ENCODE measurements at places on chromosomes 1 and 21. TPM values are rescaled to one million over a fixed set of nuclear protein-coding genes. Genes with fewer than 3 reads are reported as not detected.

The SNX7 gene
- total RNA-seq = 16.7 TPM

The ORC1 gene
- total RNA-seq = 2.3 TPM

The MCOLN3 gene
- 0.68 TPM for total RNA-seq

The SASS6 gene
- total RNA-seq = 1.9 TPM

The RPS6KA1 gene
- total RNA-seq = 100 TPM

The CCDC17 gene
- 24.0 TPM for total RNA-seq

GRCh38 chr1:225485991-225486530 is 58.2 kb upstream of the LBR start:
- DNase-seq = no peak

DNA sequence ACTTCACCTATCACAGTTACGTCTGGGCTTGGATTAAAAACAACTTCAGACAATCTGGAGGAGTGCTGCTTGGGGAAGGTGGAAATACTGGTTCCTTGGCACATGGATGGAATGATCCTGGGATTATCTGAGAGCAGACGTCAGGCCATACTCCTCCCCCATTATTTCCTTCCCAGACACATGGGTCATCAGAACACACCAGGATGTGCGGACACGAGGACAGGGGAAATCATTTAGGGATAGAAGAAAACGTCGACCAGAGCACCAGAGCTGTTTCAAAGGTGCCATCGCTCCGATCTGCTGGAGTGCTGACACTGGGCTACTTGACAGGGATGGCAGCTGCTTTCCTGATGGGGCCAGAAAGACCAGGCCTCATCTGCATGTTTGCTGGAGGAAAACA is 31.8 kb upstream of the ANGPTL7 start:
- DNase-seq = no peak

- DNase-seq = no peak
These were observed 590.6 kb downstream of the MATN1 start for GRCh38 chr1:30132602-30133286.

DNA sequence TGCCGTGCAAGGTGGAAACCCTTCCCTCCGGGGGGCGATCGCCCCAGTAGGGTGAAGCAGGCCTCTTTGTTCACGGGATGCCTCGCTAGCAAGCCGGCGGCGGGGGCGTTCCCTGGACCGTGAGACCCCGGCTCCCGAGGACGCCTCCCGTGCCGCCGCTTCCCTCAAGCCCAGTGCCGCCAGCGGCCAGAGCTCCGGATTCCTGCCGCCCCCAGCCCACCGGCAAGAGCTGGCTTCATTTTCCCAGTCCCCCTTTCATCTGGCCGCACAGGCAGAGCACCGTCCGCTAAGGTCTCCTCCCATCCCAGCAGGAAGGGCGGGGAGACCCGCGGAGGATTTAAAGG is 16.3 kb downstream of the IER5 start:
- peak; percentile 59 for DNase-seq

DNA sequence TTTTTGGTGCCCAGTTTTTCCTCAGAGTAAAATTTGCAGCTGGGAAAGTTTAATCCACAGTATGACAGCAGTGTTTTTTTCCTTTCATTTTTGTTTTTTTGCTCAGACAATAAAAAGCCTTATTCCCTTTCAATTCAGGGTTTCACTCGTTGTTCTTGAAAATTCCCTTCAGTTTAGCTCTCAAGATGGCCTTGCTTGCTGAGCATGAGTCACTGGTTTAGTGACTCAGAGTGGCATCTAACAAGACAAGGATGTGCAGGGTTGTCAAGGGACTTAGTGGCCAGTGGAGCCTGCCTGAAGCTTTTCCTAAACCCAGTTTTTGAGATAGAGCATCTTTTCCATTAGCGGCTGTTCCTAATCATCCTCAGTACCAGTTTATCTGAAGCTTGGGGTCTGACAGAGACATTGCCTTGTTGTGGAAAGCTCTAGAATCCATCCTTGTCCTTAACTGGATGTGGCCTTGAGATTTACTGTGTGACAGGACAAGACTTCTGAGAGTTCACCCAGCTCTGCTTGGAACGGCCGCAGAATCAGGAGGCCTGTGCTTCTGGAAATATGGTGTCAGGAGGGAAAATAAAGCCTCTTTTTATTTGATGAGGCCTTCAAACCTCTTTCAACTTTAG is 48.4 kb upstream of the DNAJC6 start:
- no peak for DNase-seq

DNA sequence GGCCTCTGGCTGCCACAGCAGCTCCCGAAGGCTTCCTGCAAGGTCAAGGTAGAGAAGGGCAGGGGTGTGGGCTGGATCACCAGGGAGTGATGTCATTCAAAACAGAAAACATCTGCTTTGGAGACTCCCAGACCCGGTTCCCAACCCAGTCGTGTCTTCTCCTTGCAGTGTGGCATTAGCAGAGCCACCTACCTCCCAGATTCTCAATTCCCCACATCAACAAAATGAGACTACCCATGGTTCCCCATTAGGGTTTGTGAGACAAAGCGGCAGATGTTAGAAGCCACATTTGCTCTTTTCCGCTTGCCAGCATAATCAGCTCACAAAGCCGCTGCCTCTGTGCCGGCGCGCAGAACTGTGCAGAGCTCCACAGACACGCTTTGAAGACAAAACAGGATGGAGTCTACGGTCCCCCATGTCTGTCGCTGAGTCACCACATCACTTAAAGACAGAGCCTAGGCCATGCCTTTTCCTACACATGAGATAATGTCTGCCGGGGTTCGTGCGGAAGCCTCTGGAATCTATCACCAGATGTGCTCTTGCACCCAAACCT is 12.5 kb downstream of the KIF17 start:
- no peak for DNase-seq

- no peak for DNase-seq
These were observed 11.5 kb upstream of the THRAP3 start for GRCh38 chr1:36212782-36213181.

- DNase-seq = no peak
These were observed 127.7 kb upstream of the CAMK1G start for GRCh38 chr1:209455661-209456358.

GRCh38 chr1:72969461-72969860 is 687.1 kb upstream of the NEGR1 start:
- no peak for DNase-seq

- DNase-seq = no peak
These were observed 240.2 kb upstream of the CSF3R start for GRCh38 chr1:36722871-36723270.

- peak; percentile 93 for DNase-seq
These were observed 91.6 kb downstream of the GLUL start for GRCh38 chr1:182299728-182300616.

DNA sequence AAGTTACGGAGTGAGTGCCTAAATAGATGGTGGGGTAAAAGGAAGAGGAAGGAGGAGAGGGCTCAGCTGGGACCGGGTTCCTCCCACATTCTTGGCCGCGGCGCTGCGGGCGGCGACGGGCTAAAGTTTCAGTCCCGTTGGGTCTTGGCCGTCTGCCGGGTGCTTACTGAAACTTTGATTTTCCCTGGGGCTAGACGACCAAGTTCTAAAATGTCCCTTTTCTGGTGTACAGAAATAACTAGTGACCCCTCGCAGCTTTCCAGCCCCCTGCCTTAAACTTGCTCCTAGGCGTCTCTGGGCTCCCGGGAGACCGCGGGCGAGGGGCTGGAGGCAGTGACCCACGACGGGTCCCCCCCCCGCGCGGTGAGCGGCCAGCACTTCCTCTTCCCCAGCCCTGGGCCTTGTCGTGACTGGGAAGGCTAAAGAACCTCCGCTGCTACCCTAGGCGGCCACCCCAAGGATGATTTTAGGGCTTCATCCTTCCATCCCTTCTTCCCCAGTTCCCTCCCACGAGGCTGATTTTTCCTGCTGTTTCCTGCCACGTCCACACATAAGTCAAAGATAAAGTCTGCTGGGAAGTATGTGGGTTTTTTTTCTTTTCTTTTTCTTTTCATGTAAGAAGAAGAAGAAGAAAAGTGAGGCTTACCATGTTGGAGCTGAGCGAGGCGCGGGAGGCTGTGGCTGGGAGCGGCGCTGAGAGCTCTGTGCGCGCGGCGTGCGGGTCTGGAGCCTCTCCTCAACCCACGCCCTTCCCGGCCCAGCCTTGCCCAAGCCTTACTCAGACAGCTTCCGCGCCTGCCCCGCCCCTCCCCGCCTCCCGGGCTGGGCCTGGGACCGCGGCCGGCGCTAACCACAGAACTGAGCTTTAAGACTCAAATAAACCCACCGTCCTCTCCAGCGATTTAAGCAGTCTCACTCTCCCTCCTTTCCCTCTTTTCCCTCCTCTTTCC is at the start of gene S100A11:
TSS of gene S100A11 (minus strand) at position 738 of the 950 bp plus-strand sequence. CDS start at position 649, 89 bp downstream.
- DNase-seq = peak; percentile 86

DNA sequence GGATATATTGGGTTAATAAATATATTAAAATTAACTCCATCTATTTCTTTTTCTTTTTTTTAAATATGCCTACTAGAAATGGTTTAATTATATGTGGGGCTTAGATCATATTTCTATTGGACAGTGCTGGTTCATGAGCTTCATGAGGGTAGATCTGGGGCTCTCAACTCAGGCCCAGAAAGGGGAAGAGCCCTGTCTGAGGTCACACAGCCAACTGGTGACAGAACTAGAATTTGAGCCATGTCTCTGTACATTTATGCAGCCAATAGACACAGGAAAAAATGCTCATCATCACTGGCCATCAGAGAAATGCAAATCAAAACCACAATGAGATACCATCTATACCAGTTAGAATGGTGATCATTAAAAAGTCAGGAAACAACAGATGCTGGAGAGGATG is 5.1 kb upstream of the EPHB2 start:
- DNase-seq = no peak

- no peak for DNase-seq
These were observed 142.2 kb downstream of the PAPPA2 start for GRCh38 chr1:176605176-176605575.

DNA sequence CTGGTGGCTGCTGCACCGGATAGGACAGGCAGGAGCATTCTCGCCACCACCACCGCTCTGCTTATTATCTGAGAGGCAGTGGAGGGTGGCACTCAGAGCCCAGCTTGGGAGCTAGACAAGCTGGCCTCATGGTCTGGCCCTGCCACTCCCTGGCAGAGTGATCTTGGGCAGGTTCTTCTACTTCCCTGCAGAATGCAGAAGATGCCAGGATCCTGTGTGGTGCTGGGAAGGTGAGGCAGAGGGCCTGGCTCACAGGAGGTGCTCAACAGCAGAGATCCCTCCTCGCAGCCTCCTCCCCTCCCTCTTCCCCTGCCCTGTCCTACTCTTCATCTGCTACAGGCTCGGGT is 60.4 kb downstream of the ARHGEF10L start:
- DNase-seq = no peak

- no peak for DNase-seq
These were observed 14.0 kb upstream of the CTRC start for GRCh38 chr1:15424146-15424667.

DNA sequence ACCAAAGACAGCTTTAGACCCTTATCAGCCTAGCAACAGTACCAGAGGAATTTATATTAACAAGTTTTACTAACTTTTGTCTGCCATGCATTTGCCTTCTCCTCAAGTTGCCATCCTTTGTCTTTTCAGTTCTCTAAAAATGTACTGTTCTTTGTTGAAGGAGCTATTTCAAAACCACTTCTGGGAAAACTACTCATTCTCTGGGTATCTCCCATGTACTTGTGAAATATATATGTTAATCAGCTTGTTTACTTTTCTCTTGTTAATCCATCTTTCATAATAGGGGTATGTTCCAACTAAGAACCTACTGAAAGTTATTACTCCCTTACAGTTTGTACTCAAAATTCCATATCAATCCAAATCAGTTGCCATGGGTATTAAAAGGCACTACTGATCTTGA is 16.3 kb downstream of the DPYD start:
- DNase-seq = peak; percentile 46

DNA sequence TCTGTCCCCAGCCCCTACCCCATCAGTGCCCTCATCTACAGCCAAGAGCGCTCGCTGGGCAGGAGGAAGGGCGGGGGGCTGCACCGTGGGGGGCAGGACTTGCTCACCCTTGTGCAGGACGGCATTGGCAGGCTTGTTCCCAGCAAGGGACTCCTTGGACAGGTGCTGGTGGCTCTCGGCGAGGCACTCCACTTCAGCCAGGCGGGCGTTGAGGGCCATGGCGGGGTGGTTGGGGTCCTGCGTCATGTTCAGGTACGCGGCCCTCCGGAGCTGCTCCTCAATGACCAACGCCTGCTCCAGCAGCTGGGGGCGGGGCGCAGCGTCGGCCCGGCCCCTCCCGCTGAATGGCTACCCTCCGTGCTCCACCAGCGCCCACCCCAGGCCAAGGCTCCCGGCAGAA is 64.0 kb downstream of the KCNAB2 start:
- no peak for DNase-seq

DNA sequence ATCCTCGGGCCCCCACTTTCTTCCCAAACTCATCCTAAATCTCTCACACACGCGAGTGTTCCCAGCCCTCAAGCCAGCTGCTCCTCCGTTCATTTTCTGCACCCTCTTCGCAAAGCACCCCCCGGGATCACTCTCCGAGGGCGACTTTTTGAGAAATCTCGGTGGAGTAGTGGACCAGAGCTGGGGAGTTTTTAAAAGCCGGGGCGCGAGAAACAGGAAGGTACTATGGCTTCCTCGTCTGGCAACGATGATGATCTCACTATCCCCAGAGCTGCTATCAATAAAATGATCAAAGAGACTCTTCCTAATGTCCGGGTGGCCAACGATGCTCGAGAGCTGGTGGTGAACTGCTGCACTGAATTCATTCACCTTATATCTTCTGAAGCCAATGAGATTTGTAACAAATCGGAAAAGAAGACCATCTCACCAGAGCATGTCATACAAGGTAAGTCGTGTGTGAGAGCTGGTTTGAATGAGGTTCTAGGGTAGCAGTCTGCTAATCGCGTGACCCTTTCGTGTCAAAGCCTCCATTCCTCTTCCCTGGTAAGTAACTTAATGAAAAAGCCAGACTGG is 800 bp downstream of the DR1 start:
- DNase-seq = peak; percentile 38

DNA sequence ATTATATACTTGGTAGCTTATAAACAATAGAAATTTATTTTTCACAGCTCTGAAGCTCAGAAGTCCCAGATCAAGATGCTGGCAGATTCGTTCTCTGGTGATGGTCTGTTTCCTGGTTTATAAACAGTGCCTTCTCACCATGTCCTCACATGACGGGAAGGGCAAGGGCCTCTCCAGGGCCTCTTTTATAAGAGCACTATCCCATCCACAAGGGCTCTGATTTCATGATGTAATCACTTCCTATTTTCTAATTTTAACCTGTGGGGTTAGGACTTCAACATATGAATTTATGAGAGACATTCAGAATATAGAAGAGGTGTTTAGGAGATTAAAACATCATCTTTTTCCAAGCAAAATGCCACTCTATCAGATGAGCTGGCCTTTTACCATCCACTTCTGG is 32.1 kb upstream of the PLPPR4 start:
- DNase-seq = no peak
